ENCODE measurements at places on chromosomes 5 and 9.
A peak's percentile ranks its signal among the peaks of the same experiment; 100 is the strongest.

DNA sequence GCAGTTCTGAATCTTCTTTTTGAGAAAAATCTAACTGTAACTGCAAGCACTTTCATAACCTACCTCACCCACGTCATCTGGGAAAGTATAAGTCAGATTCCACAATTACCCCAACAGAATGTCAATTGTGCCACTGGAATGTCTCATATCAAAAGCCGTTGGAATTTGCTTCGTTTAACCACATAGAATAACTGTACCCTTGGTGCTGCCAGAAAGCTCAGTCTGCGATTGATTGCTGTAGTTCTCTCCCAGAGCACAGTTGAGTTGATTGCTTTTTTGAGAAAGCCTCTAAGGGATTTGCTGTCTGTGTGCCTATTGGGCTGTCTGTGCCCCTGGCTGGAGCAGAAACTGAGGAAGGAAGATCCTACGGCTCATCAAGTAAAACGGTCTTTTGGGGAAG is 583.6 kb downstream of the TMEM38B start:
- DNase-seq, result no peak

DNA sequence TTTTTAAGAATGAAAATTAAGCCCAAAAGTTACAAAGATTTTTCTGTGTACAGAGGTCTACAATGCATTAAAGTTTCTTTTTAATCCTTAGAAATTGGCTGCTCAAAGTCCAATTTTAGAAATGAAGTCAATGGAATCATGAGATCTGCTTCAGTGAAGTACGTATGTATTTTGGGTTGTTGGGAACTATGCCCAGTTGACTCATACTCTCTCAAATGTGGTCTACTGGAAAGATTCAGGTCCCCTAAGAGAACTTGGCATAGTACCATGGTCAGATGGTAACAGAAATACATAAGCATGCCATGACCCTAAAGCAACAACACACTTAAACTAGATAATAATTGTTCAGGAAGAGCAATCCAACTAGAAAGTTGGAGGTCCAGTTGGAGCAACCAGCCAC is 23.0 kb downstream of the FBLL1 start:
- DNase-seq, result no peak

DNA sequence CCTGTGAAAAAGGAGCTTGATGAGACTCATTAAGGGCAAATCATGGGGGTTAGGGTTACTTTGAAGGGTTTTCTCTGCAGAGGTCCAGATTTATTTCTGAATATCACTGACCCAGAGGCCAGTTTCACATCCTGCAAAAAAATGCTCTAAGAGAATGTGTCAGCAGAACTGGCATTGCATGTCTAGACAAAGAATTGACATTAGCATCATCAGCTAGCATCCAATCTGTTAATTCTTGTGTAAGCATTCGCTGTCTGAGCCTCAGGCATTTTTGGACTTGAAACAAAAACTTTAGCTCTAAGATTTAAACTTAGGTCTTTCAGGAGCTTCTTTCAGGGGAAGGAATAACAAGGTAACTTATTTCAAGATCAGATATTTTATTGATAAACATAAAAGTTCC is 187.9 kb upstream of the ELL2 start:
- no peak for DNase-seq

GRCh38 chr5:135174315-135175096 is 140.5 kb upstream of the PITX1 start:
- DNase-seq, result no peak

- no peak for DNase-seq
Observed at GRCh38 chr9:35771943-35772342, 17.9 kb upstream of the MSMP start.

GRCh38 chr9:82449986-82450385 is 461.4 kb downstream of the SPATA31D1 start:
- no peak for DNase-seq

- DNase-seq, result no peak
Observed at GRCh38 chr9:7212101-7212500, 454.3 kb downstream of the KDM4C start.

GRCh38 chr5:113232667-113233066 is 202.1 kb downstream of the TSSK1B start:
- peak; percentile 14 for DNase-seq

- DNase-seq, result no peak
Observed at GRCh38 chr9:7201196-7201595, 443.4 kb downstream of the KDM4C start.

- DNase-seq, result no peak
Observed at GRCh38 chr5:4204276-4205141, 608.9 kb downstream of the IRX1 start.

DNA sequence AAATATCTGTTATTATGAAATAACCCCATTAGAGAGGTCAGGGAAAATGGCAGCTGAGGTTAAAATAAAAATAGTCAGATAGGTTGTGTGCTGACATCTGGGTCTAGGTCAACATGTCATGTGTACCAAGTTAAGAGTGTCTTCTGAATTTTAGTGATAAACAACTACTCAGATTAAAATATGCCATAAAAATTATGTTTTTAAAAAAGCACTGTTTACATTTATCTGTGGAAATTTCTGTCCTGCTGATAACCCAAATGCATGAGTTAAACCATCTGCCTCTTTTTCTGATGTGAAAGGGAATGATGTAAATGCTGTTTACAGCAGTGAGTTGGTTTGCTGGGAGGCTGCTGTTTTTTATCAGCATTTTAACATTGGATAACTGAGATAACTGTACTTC is 361.2 kb upstream of the TARS1 start:
- no peak for DNase-seq

GRCh38 chr5:136006164-136006563 is 22.6 kb upstream of the TGFBI start:
- no peak for DNase-seq

DNA sequence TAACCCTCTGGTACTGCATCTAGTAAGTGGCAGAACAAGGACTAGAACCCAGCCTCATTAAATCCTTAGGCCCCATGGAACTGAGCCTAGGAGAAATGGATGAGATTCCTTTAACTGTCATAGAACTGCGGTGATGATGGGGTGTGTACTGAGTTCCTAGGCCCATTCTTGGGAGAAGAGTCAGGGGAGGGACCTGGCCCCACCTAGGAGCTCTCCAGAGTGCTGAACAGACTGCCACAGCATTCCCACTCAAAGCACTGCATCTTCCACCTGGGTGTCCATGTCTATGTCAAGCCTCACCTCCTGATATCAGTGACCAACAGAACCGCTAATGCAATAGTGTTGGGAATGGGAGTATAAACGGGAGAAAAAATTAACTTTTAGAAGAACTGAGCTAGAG is 36.6 kb downstream of the TTLL11 start:
- DNase-seq, result peak; percentile 79

GRCh38 chr5:142817949-142818431 is 47.8 kb downstream of the ARHGAP26 start:
- DNase-seq, result no peak
